HT-29 (cell line): ENCODE measurements at places on chromosomes 1 and 21. TPM values are rescaled to one million over a fixed set of nuclear protein-coding genes. Genes with fewer than 3 reads are reported as not detected.

GRCh38 chr1:181554465-181554864, 71.1 kb downstream of the CACNA1E start:
- DNase-seq: no peak

DNA sequence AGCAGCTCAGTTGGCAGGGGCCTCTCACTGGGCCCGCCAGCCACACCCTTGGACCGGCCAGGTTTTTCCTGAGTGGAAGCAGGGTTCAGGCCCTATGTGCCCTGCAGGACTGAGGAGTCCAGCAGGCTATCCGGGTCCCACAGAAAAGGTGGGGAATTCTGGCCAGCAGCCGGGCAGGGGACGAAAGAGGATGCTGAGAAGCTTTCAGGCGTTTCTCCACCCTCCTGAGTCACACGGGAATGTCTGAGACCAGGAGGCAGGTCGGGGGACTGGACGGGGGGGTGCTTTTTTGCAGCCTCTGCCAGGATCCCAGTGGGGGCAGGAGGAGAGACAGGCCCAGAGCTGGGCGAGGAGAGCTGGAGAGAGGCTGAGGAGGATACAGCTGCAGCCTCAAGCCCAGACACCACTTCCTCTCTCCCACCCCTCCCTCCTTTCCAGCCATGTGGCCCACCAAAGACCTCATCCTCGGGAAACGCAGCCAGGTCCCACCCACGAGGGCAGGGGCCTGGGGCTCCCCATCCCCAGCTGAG, 105.4 kb downstream of the SPSB1 start:
- no peak for DNase-seq

DNA sequence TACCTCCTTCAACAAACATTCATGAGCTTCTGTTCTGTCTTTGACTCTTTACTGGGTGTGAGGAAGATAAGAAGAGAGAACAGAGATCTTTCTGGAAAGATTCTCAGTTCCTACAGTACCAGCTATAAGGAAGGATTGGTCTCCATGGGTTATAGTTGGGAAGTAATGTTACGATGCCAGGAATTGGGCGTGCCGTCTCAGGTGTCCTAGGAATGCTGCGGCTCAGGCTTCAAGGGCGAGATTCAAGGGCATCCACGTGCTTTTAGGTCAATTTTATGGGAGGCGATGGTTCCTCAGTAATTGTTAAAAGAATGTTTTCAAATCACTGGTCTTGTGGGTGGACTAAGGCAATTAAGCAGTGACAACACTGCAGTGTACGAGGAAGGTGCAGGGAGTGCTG, 27.3 kb downstream of the COG2 start:
- no peak for DNase-seq

DNA sequence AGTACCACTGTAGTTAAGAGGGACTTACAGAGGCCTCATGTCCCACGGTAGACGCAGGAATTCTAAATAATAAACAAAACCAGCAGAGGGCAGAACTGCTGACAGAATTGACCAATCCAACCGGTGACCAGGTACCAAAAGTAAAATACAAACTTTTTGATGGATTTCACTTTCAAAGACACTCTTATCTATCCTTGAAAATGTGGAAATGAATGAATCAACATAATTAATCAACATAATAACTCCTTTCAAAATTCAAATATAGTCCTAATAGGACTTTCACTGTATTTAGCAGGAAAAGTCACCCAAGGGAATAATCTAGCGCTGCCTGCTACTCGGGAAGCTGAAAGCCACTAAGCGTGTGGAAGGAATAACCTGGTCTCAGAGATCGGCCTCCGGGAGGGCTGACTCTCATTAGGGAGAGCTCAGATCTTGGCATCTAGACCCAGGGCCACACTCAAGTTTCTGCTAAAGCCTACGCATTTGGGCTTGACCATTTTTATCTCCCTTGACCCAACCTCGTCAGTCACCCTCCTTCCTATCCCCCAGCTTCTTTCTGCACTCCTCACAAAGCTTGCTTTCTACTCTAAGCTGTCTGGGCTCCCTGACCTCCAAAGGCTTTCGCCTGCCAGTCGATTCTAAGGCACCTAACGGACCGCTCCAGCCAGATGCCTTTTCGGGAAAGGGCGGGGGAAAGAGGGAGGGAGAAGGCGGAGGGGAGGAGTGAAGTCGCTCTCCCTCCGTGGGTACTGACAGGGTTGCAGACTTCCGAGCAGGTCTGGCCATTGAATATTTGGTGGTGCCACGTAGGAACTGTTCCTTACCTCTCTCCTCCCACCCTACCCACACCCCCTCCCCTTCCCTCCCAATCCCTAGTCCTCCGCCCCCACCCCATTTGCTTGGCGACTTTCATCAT, 1.6 kb downstream of the COL11A1 start:
- DNase-seq: peak; percentile 54

DNA sequence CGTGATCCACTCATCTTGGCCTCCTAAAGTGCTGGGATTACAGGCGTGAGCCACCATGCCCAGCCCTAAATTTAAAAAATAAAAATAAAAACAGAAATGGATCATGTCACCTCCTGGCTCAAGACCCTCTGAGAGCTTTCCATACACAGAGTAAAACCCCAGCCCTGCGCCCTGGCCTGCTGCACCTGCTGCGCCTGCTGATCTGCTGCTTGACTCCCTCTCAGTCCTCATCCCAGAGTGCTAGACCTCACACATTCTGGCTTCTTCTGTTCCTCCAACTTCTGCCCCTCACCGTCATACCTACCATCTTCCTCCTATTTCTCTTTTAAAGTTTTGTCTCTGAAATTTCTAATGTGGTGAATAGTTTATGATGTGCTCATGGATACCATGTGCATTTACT, 42.7 kb upstream of the DIPK1A start:
- no peak for DNase-seq

Gene LCE1F
- not detected in 2 replicates for total RNA-seq

Gene SESN2
- total RNA-seq: 15.1 and 19.3 TPM in 2 replicates

GRCh38 chr1:28340221-28340974, 11.6 kb downstream of the MED18 start:
- no peak for DNase-seq

- DNase-seq: no peak
These were observed at the start of gene S100A7 for GRCh38 chr1:153460551-153460950. TSS of gene S100A7 (minus strand) at chr1:153460651. CDS start at chr1:153459013, 1,638 bp downstream.

GRCh38 chr1:29880556-29880955, 644.2 kb downstream of the PTPRU start:
- DNase-seq: no peak

Gene EPS8L3
- 107 and 120 TPM in 2 replicates for total RNA-seq
